ENCODE measurements at places on chromosomes 3 and 15. TPM values are rescaled to one million over a fixed set of nuclear protein-coding genes. Genes with fewer than 3 reads are reported as not detected.

CHP1 gene
- 187 TPM for total RNA-seq

TM4SF4 gene
- not detected for total RNA-seq

COL6A5 gene
- not detected for total RNA-seq

GPR87 gene
- not detected for total RNA-seq

GOLGA8O gene
- 0.24 TPM for total RNA-seq

ZNF710 gene
- 4.2 TPM for total RNA-seq

ZNF80 gene
- not detected for total RNA-seq

CADM2 gene
- under 0.01 TPM for total RNA-seq

PEAK1 gene
- 27.8 TPM for total RNA-seq

FES gene
- total RNA-seq: 16.2 TPM

SERINC4 gene
- not detected for total RNA-seq

HGD gene
- 0.13 TPM for total RNA-seq

AHSG gene
- total RNA-seq: not detected
